Placental pericyte (primary cell): ENCODE measurements at places on chromosomes 16 and 17. TPM values are rescaled to one million over a fixed set of nuclear protein-coding genes. Genes with fewer than 3 reads are reported as not detected.

Gene FOXF1
- total RNA-seq: 25.4 and 60.4 TPM in 2 replicates

Gene CES1
- total RNA-seq: 0.22 and 1.6 TPM in 2 replicates

Gene MARVELD3
- not detected in 2 replicates for total RNA-seq

Gene LYZL6
- not detected in 2 replicates for total RNA-seq

Gene TPSG1
- not detected in 2 replicates for total RNA-seq

Gene RASL10B
- total RNA-seq: 3.7 and 8.3 TPM in 2 replicates

Gene C1QTNF1
- 80.6 and 220 TPM in 2 replicates for total RNA-seq

Gene MTHFSD
- 14.7 and 16.6 TPM in 2 replicates for total RNA-seq

Gene SULT1A2
- total RNA-seq: 0.44 TPM in 1 of 2 replicates, not detected in the other

Gene SOCS7
- 15.3 and 16.2 TPM in 2 replicates for total RNA-seq

Gene KCNG4
- not detected in 2 replicates for total RNA-seq

Gene LLGL2
- 0.57 and 1.8 TPM in 2 replicates for total RNA-seq

Gene NPB
- total RNA-seq: under 0.01 and 0.66 TPM in 2 replicates

Gene SERPINF2
- 0.14 and 0.22 TPM in 2 replicates for total RNA-seq

Gene AIPL1
- not detected in 2 replicates for total RNA-seq

Gene GDE1
- total RNA-seq: 71.9 and 73.3 TPM in 2 replicates

Gene FA2H
- not detected in 2 replicates for total RNA-seq

Gene CCL13
- total RNA-seq: not detected in 2 replicates

Gene RNF43
- not detected in 2 replicates for total RNA-seq

Gene GLIS2
- 3.7 and 5.3 TPM in 2 replicates for total RNA-seq

Gene THRA
- total RNA-seq: 20.8 and 31.7 TPM in 2 replicates

Gene CLEC10A
- total RNA-seq: not detected in 2 replicates

Gene TMEM98
- total RNA-seq: 98.1 and 196 TPM in 2 replicates

Gene RPGRIP1L
- total RNA-seq: 6.3 and 14.7 TPM in 2 replicates

Gene KCNAB3
- total RNA-seq: 1.9 TPM in 1 of 2 replicates, not detected in the other

Gene CDR2
- 36.1 and 61.9 TPM in 2 replicates for total RNA-seq

Gene TRIM72
- total RNA-seq: not detected in 2 replicates

Gene ST6GALNAC2
- 1.3 and 2.6 TPM in 2 replicates for total RNA-seq

Gene PRR35
- total RNA-seq: 0.14 TPM in 1 of 2 replicates, not detected in the other

Gene PRKCB
- total RNA-seq: not detected in 2 replicates

Gene RNFT1
- 10.5 and 18.8 TPM in 2 replicates for total RNA-seq

Gene ALG1
- total RNA-seq: 37.6 and 50.5 TPM in 2 replicates

Gene XYLT1
- total RNA-seq: 13.1 and 64.1 TPM in 2 replicates

Gene SMIM36
- total RNA-seq: not detected in 2 replicates

Gene ITGAD
- total RNA-seq: not detected in 2 replicates

Gene TBC1D26
- not detected in 2 replicates for total RNA-seq

Gene HSD17B1
- 6.8 and 8.4 TPM in 2 replicates for total RNA-seq

Gene FZD2
- 26.1 and 34.4 TPM in 2 replicates for total RNA-seq

Gene STAT5B
- 24.5 and 28.9 TPM in 2 replicates for total RNA-seq

Gene HOXB1
- not detected in 2 replicates for total RNA-seq

Gene WNT3
- 1.7 and 2.6 TPM in 2 replicates for total RNA-seq

Gene KIF18B
- total RNA-seq: 1.3 and 19.8 TPM in 2 replicates
